Stimulated activated CD4-positive, alpha-beta T cell treated with anti-CD3 and anti-CD28 coated beads, Interleukin-4, amount 100 ng/mL, for 24 hours (primary cell): ENCODE measurements at places on chromosomes 2 and 18.

DNA sequence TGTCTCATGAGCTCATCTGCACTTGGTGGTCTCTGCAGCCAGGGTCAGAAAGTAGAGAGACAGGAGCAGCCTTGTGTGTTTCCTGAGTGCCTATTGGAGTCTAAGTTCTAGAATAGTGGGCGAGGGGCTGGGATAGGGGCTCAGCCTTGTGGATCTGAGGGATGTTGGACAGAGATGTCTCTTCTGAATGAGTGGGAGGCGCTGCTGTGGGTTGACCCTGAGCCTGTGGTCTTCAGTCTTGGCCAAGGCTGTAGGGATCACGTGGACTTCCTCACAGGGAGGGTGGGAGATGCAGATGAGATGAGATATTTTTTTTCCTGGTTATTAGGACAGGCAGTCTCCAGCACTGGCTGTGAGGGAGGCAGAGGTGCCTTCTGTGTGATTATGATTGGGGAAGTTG lies 61.8 kb downstream of the RNF144A start:
- DNase-seq = no peak

- DNase-seq = no peak
Measured at GRCh38 chr2:39093218-39093898, 27.5 kb downstream of the SOS1 start.

DNA sequence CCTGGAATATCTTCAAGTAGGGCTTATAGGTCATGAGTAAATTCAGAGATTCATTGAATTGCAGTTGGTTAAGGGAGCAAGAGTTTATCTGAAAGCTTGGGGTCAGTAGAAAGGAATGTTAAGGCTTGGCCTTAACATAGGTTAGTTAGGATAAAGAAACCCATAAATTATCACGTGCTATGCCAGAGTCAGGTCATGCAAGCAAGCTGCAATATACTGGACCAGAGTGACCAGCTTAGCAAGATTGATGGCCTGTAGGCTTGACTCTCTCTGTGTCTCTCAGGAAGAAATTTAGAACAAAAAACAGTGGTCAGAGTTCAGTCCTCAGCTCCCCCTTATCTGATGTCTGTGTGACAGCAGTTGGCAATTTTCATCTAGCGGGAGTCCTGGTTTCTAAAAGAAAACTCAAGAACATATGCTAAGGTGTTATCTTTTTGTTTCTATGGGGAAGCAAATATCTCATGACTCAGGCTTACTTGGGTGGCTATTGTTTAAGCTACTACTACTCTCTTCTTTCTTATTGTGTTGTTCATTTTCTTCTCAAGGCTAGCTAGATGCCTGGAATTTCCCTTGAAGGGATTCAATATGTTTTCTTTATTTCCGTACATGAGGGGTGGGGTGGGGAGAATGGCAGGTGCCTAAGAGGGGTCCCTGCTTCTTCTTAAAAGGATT lies 28.7 kb upstream of the MARCO start:
- no peak for DNase-seq

DNA sequence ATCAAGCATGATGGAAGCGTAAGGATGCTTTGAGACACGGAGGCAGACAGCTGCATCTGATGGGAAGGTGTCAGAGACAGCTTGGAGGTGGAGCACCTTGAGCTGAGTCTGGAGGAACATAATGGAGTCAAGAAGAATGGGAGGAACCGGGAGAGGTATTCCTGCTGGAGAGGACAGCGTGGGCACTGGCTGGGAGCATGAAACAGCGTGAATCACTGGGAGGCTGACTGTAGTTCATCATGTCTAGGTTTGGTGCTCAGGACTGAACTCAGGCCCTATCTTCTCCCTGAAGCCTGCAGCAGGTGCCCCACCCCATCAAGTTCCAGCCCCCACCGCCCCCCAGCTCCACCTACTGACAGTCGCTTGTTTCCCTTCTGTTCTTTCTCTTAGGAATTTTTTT lies 98.6 kb downstream of the TMEM17 start:
- no peak for DNase-seq

GRCh38 chr2:200746301-200746700 lies 65.4 kb upstream of the BZW1 start:
- DNase-seq = no peak

DNA sequence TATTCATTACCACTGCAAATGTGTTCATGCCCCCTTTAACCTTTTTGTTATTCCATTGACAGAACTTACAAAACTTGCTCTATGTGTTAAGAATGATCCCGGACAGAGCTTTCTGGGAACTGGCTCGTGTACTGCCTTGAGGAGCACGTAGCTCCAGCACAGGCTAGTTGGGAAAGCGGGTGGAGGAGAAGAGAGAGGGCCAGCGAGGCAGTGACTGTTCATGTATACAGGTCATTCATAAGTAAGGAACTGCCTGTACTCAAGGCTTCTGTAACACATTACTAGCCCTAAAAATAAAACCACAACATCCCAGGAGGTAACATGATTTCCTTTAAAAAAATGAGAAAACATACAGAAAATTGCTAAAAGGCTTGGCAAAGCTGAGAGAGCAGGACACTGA lies 109.0 kb downstream of the STK39 start:
- DNase-seq = no peak

DNA sequence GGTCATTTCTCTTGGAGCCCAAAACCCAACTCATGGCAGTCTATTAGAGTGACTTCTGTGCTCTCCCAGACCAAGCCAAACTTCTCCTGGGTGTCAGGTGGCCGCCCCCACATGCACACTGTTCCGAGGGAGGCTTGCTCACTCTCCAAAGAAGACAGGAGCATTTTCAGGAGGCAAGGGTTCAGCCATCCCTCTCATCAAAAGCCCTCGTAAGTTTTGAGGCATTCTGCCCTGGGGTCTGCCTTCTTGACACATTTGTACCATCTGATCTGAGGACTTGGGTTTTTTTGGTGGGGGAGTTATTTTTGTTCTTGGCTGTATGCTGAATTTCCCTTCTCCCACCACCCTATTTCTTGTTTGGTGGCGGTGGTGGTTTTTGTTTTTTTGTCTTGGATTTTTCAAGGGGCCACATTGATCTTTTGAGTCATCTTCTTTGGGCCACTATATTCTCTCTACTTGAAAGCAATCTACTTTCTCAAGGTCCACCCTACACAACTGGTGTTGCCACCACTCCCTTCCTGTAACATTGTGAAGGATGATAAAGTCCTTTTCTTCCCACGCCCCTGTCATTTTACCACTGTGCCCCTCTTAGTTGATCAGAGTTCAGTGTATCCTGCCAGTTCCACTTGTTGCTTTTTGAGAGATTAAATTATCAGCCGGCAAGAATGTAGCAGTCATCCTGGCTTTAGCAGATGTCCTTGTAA lies 255.8 kb downstream of the CYP26B1 start:
- no peak for DNase-seq

GRCh38 chr2:8714283-8714682 lies 32.4 kb downstream of the ID2 start:
- DNase-seq = no peak

GRCh38 chr2:218885981-218886947 lies 5.6 kb downstream of the WNT10A start:
- DNase-seq = no peak

DNA sequence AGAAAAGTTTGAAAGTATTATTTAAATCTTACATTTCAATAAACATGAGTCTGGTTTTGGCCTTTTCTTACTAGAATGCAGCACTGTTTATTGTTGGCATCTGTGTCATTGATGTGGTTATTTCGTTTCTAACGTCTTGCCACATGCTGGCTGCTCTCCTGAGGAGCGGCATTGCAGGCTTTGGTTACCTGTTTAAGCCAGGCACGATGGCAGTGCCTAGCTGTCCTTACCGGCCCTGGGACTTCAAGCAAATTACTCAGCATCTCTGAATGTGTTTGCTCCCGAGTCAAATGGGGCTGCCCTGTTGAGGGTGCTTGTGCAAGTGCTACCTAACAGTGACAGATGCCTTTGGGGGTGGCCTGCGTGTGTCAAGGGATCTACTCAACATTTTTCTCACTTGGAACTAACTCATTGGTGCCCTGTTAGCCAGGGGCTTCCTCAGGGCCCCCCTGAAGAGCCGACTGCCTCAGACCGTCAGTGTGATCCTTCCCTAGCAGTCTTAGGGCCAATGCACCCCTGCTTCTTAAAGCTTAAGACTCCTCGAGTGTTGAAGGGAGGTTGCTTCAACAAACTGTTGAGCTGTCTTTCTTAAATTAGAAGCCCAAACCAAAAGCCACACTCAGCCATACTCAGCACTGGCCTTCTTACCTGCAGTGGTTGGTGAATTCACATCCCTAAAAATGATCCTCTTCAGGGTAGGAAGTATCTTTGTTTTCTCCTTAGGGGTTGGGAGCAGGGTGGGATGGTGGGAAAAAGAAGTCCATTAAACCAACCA lies 151.5 kb downstream of the NCK2 start:
- no peak for DNase-seq

DNA sequence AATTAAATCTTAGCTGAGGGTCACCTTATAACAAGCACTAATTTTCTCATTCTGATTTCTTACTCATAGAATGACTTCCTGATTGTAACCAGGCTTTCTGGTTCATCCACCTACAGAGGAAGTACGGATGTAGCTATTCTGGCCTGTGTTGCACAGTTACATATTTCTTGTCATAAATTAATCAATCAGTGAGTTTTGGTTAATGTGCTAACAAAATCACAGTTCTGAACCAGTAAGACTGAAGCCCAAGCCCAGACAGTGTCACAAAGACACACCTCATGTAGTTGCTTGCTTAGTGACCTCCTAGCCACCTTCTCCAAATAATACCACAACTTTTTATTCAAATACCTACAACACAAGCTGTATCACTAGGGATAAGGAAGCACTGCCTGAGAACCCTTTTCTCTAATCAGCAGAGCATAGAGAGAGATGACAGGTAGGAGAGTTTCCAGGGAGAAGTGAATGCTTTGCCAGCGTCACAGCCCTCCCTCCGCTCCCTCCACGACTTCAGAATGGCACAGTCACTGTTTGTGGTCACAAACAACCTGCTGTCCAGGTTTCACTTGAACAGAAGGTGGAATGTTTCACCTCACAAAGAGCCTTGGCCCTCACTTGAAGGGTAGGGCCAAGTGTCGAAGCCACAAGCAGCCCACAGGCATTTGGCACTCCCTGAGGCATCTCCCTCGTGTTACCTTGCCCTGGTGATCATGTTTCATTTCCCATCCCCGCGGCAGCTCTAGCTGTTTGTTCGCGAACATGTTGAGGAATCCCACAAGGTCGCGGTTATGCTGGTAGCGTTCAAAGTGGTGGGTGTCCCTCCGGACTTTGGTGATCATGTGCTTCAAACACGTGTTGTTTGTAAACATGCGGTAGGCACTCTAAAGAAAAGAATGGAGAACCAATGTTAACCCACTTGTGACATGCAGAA lies 120.8 kb upstream of the STK17B start:
- no peak for DNase-seq

DNA sequence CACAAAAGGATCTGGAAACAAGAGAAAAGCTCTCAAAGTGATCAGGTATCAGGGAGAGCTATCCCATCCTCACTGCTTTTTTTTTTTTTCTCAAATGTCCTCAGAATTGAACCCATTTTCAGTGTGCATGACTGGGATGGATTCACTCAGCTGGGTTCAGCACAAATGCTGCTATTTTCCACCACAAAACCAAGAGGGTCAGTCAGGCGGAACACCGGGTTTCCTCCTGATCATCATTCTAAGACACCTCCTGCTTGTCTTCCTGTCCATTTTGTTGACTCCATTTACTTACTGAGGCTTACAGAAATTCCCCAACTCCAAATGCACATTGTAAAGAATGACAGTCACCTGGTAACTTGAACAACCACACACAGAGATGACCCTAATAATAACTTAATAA lies 39.9 kb downstream of the CYRIA start:
- DNase-seq = no peak

DNA sequence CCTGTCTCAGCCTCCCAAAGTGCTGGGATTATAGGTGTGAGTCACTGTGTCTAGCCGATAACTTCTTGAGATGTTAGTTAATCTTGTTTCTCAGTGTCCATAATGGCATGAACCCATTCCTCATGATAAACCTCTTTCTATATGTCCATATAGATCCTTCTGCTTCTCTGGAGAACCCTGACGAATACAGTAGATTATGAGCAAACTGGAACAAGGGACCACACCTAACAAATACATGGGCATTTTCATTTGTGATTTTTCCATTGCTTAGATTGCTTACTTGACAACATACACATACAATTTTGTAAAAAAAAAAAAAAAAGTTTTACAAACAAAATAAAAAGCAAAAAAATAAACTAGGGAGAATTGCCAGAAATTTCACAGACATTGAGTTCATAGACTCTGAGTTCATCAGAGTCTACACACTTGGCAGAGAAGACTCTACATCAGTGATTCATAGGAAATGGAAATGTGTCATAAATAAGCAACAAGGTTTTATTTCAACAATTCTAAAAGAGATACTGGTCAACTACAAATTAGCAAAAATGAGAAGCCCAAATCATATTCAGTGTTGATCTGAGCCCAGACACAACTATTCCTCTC lies 96.7 kb downstream of the GALR1 start:
- no peak for DNase-seq

GRCh38 chr18:49859725-49860124 lies 46.4 kb upstream of the ACAA2 start:
- no peak for DNase-seq

DNA sequence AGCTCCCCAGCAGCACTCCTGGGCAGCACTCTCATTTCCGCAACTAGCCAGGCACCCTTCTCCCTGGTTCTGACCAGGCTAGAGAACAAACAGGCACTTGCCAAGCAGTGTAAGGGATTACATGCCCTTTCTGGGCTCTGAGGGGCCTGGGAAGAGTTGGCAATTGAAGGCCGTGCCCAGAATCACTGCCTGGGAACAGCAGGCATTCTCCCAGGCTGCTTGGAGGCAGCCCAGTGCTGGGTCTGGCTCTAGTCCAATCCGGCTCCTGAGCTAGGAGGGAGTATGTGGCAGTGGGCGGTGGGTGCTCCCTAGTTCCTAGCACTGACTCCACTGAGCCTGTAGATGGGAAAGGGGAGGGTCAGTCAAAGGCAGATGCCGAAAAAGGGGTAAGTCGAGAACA lies 34.1 kb upstream of the SP3 start:
- no peak for DNase-seq
